ENCODE measurements at places on chromosomes 12 and 14. TPM values are rescaled to one million over a fixed set of nuclear protein-coding genes. Genes with fewer than 3 reads are reported as not detected.

- no peak for DNase-seq
These were observed 76.5 kb upstream of the MED13L start for GRCh38 chr12:116353958-116354357.

DNA sequence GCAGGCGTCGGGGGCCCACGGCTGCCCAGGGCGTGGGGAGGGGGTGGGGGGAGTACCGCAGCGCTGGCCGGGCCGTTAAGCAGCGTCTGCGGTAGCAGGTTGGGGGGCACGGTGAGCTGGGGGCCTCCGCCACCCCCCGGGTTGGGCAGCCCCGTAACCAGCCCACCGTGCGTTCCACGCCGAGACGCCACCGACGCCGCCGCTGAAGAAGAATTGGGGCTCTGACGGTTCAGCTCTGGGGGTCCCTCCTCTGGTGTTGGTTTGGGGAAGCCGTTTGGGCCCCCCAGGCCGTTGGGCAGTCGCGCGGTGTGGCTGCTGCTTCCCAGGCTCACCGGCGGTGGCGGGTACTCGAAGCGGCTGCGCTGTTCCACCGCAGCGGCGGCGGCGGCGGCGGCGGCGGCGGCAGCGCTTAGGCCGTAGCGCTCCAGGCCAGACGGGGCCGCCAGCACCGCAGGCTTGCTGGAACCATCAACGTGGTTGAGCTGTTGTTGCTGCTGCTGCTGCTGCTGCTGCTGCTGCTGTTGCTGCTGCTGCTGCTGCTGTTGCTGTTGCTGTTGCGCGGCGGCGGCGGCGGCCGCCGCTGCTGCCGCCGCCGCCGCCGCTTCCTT, 1.5 kb downstream of the IRF2BPL start:
- peak; percentile 65 for DNase-seq

- no peak for DNase-seq
These were observed 283.1 kb downstream of the DPF3 start for GRCh38 chr14:72610831-72611200.

DNA sequence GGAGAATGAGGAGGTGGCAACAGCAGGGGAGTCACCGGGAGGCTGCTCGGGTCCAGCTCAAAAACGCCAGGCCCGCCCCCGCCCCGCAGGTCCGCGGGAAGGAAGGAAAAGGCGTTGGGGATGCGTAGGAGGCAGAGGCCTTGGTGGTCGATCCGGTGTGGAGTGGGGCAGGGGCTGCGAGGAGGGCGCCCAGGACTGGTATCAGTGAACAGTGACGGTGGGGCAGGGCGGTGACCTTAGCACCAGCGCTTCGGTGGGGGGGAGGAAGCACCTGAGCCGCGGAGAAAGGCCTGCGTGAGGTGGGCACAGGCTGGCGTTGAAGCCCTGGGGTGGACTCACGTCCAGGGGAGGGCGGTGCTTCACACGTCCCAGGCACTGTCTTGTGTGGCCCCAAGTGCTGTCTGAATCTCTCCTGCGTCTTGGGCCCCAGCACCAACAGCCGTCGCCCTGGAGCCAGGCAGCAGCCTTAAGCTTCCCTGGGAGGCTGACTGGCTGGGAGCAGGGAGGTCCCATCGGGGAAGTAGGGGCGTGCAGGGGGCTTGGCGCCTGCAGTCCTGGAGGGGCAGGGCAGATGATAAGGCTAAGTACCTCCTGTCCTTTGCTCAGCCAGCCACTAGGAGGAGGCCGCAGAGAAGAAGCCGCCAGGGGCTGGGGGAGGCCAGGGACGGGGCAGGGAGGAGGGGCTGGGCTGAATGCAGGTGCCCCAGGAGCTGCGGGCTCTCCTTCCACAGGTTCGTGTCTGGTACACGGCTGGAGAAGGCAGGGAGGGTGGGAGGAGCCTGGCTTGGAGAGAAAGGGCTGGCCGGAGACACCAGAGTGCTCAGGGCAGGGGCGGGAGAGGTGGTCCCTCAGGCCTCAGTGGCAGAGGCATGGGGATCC, 26.5 kb downstream of the ZBTB42 start:
- no peak for DNase-seq

- DNase-seq, result no peak
These were observed 4.5 kb downstream of the TMED8 start for GRCh38 chr14:77372304-77372841.

DNA sequence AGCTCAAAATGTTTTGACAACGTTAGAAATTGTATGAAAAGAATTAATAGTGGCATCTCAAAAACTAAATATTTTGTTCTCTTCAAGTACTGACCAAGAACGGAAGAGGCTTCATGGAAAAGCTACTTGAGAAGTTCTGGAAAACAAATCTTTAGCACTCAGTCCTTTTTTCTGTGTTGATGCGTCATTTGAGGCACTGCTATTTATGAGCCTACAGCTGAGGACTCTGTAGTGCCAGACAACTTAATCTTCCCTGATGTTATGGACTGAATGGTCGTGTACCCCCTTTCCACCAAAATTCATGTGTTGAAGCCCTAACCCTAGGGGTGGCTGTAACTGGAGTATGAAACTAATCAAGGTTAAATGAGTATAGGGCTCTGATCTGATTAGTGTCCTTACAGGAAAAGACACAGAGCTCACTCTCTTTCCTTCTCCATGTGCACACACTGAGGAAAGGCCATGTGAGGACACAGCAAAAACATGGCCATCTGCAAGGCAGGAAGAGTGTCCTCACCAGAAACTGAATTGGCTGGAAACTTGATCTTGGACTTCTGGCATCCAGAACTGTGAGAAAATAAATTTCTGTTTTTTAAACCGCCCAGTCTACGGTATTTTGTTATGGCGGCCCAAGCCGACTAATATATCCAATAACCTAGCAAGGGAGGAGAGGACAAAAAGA, 337.0 kb upstream of the CLEC14A start:
- no peak for DNase-seq

DNA sequence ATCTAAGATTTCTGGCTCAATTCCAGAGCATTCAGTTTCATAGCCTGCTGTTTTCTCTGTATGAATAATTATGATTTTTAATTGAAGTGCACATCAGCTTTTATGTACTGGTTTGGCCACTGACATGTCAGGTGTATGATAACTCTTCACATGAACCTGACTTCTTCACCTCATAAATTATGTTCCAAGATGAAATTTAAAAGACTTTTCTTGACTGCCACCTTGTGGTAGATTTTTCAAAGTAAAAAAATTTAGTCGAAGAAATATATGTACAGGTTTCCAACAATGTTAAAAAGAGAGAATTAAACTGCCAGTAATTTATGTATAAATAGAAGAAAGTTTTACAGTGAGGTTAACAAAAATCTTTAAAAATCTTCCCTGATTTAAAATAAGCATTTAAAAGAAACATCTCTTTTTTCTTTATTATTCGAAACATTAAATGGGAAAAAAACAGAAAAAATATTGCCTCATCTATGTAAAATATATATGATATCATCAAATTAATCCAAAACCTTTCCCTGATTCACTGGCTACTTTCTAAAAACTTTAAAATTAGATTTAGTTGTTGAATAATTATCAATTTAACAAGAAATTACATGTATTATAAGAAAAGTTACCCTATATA, 124.9 kb upstream of the ATXN7L3B start:
- no peak for DNase-seq

- DNase-seq, result no peak
These were observed 17.3 kb downstream of the JAG2 start for GRCh38 chr14:105151084-105151837.

GRCh38 chr12:53616950-53617349, 9.2 kb downstream of the ATF7 start:
- DNase-seq, result no peak

DNA sequence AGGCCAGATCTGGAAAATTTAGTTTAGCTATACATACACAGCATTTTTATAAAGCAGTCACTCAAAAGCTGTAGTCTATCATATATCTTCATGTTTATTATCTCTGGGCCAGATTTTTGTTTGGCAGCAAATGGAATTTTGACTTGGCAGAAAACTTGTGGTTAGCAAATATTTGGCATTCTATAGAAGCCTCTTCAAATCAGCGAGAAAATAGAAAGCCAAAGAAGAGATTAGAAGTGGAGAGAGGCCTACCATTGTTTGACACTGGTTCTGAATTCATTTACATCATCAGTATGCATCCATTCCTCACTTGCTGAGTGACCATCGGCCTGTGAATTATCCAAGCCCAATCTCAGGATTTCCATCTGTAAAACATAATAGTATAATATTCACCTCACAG, 1077.6 kb downstream of the GALC start:
- no peak for DNase-seq

- no peak for DNase-seq
These were observed 21.3 kb upstream of the CCDC63 start for GRCh38 chr12:110825530-110825929.

DNA sequence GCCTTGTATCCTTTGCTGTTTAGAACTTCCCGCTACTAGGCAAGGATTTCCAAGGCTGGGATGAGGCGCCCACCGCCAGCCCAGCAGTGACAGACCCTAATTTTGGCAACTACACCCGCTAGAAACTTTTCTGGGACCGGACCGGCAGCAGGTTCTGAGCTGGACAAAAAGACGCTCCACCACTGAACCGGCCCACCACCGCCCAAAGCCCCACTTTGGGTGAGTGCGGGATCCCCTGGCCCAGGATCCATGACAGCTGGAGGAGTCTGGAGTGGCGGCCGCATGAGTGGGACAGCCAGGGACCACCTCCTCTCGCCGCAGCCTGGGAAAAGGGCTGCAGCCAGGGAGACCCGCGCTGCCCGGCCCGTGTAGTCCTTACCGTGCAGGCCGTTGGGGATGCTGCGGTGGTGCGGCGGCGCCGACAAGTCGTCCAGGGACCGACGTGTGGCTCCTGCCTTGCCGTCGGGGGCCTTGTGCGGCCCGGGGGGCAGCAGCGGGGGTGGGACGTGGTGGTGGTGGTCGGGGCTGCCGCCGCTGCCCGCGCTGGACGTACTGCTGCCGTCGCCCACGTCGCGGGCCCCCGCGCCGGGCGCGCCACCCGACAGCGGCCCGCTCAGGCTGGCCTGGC, 1.1 kb downstream of the CCDC85C start:
- no peak for DNase-seq

GALNT8 gene
- total RNA-seq, result not detected

FAM181A gene
- not detected for total RNA-seq

KRT74 gene
- total RNA-seq, result not detected

NFKBIA gene
- 34.8 TPM for total RNA-seq

TSHR gene
- not detected for total RNA-seq

PIWIL1 gene
- not detected for total RNA-seq

CLEC12A gene
- total RNA-seq, result 1.0 TPM

TSPAN19 gene
- total RNA-seq, result not detected
